ENCODE measurements at places on chromosomes 7 and 10.

DNA sequence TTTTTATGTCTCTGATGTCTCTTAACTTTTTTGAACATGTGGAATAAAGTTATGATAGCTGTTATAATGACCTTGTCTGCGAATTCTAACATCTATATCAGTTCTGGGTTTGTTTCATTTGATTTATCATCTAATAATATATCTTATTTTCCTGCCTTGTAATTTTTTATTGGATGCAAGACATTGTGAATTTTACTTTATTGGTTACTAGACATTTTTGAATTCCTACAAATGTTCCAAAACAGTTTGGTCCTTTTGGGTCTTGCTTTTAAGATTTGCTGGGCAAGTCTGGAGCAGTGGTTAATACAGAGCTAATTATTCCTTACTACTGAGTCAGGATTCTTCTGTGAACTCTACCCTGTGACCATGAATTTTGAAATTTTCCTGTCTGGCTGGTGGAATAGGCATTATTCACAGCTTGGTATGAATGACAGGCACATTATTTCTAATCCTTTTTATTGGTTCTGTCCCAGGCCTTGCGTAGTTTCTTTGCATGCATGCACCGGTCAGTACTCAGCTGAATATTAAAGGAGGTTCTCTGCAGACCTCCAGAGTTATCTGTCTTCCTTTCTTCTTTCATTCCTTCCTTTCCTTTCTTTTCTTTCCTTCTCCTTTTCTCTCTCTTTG lies 9.0 kb downstream of the CUTC start:
- no peak for DNase-seq

DNA sequence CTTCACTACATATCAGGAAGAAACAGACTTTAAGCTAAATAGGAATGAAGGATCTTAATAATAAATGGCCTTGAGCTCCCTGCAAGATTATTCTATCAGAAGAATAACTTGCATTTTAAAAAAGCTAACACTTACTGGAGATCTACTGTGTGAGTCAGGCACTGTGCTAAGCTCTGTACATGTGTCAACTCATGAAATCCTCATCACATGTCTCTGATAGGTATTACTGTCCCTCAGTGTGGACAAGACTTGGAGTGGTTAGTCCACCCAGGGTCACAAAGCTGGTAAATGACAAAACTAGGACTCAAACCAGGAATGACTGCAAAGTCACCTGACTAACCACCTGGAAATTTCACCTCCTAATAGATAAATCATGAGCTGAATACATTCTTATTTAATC lies 57.1 kb upstream of the KCTD7 start:
- no peak for DNase-seq

GRCh38 chr7:68892236-68892635 lies 706.0 kb upstream of the AUTS2 start:
- no peak for DNase-seq

DNA sequence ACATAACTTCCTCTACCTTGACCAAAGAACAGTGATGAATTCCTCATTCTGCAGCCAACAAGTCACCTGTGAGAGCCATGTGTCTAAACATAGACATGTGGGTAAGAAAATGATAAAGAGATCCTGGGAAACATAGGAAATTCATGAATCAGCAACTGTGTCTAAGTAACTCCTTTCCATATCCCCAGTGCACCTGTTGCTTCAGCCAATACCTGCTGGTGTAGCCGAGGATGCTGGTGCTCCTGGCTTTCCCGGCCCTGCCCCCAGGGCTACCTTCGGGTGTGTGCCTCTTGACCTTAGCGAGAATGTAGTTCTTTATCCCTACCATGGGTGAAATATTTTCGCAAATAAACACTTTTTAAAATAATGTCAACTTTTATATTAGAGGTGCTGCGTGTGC lies 114.1 kb downstream of the OR13A1 start:
- no peak for DNase-seq

DNA sequence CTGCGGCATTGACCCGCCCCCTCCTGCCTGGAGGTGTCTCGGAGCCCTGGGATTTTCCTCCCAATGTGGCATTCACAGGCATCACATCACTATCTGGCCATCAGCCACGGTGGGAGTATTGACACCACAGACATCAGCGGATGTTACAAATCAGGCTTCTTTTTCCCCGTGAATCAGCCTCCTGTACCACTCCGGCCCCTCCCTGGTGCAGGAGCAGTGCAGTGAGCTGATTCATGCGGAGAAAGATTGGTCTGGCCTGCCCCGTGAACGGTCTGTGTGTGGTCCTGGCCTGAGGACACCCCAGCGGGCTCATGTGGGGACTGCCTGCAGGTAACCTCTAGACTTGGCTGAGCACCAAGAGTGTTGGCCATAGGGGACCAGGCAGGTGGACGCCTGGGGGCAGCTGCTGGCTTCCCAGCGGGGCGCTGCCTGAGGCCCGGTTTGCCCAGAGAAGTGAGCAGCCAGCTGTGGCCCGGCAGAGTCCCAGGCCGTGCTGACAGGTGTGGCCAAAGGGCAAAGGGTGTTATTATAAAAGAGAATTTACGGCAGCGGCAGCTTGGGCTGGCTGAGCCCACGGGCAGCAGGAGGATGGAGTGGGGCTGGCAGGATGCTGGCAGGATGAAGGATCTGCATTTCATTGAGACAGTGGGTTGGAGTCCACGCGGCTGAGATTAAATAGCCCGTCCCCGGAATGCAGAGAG lies 32.1 kb upstream of the GNA12 start:
- no peak for DNase-seq

DNA sequence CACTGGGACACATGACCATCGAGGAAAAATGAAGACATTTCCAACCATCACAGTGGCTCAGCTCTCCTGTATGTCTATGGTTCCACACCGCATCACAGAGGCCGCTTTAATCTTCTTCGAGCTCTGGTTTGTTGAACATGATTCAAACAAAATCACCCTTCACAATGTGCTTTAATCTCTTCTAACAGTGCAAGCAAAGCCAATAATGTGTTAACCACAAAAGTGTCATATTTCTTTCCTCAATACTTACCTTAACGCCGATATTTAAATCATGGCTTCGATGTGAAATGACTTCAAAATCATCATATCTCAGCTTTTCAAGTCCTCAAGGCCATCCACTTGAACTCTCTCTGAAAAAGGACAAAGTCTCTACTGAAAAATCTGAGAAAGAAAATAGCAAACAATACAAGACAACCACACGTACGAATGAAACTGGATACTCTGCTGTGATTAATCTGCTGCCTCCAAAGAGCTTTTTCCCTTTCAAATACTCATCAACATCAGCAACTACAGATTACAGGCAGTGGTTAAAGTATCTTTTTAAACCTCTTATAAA lies 23.0 kb upstream of the SVIL start:
- peak; percentile 20 for DNase-seq

- DNase-seq = no peak
Measured at GRCh38 chr10:72738486-72738885, 46.5 kb downstream of the MCU start.

GRCh38 chr10:116490028-116490662 lies 55.6 kb upstream of the PNLIP start:
- DNase-seq = peak; percentile 25

- DNase-seq = no peak
Measured at GRCh38 chr10:5467634-5468255, 31.6 kb downstream of the CALML5 start.

- no peak for DNase-seq
Measured at GRCh38 chr7:106476751-106477150, 184.2 kb downstream of the CCDC71L start.

DNA sequence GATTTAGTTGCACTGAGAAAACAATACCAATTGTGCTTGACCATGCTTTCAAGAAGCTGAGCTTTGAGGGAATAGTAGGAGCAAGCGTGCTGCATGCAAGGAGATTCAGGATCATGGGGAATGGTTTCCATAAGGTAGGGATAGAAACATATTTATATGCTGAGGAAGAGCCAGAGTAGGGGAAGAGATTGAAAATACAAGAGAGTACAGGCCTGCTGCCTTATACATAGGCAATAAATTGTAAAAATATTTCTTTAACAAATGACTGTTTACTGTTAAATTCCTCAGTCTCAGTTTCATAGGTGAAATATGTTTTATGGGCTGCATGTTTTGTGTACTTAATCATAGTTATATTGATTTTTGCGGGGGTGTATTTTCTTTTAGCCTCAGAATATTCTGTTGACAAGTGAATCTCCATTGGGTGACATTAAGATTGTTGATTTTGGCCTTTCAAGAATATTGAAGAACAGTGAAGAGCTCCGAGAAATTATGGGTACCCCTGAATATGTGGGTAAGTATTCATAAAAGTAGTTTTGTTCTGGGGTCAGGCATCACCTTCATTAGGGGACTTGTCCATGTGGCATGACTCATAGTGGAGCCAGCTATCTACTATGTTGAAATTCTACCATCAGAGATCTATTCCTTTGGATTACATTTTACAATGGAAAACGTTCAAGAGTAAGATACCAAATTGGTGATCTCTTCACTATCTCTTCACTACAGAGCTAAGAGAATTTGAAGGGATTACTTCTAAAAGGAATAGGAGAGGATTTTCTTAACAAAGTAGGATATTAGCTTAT lies 36.5 kb downstream of the STK17A start:
- no peak for DNase-seq

DNA sequence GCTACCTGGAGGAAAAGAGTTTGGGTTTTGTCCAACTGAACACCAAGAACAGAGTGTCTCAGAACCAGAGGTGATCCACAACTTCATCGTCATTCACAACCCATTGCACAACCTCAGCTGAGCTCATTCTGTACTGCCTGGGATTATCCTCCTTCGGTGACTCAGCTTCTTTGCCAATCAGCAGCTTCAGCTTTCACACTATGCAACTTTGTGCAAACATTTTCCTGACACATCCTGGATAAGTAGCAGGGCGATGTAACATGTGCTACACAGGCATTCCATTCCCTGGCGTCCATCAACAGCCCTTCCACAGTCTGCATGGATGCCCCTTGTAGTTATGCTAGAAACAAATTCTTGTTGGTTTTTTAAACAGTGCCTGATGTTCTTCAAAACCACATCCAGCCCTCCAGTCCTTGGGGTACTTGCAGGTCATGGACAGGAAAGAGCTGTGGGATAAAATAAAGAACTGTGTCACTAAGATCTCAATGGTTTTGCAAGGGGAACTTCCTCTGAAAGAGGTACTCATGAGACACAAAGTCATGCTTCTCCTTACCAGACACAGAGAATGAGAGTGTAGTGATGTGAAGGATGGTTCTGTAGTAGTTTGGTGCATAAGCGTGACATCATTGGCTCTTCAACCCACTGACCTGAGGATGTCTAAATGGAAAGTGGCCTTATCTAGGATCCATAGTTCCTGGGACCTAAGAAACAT lies 478.5 kb downstream of the KIF20B start:
- no peak for DNase-seq

DNA sequence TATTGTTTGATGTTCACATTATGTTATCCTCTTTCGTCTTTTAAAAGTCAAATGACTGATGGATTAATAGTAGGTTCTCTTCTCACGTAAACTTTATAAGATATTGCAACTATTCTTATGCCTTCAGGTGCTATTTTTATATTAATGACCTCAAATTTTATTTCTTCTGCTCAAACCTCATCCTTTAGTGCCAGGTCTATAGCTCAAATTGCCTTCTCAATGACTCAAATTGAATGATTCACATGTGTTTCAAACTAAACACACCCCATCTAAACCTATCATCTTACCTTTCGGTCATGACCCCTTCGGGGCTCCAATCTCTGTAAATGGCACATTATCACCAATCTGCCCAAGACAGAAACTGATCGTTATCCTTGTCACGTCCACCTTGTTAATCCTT lies 22.0 kb upstream of the LIPF start:
- no peak for DNase-seq

DNA sequence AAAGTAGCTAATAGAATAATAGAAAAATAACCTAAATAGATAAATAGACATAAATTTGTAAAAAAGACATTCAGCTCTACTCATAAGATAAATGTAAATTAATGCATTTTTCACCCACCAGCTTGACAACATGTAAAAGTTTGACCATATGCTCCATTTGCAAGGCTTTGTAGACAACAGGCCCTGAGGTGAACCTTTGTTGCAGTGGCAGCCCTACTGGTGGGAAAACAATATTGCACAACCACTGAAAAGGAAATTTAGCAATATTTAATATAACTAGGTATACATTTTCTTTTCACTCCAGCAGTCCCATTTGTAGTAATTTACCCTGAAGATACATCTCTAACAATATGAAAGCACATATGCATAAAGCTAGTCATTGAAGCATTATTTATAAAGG lies 39.0 kb upstream of the ADRA2A start:
- DNase-seq = no peak
